ENCODE measurements at places on chromosomes 11 and 22. TPM values are rescaled to one million over a fixed set of nuclear protein-coding genes. Genes with fewer than 3 reads are reported as not detected.

GRCh38 chr11:538431-539051 is 1.2 kb downstream of the LRRC56 start:
- H3K4me3 ChIP-seq = no peak overlapping the region
- H3K27ac ChIP-seq = no peak overlapping the region
- no peaks in the 10 kb centered on the region for H3K27me3 ChIP-seq
- H3K36me3 ChIP-seq = no peaks in the 10 kb centered on the region
- peaks cover 6% of the 10 kb centered on the region for H3K4me1 ChIP-seq
- DNase-seq = no peak

GRCh38 chr22:43260331-43261231 is 73.6 kb upstream of the TTLL12 start:
- DNase-seq = no peak
- H3K4me1 ChIP-seq = peaks cover 22% of the 10 kb centered on the region
- no peak overlapping the region for H3K4me3 ChIP-seq

GRCh38 chr11:133997554-133997953 is 40.8 kb upstream of the IGSF9B start:
- no peaks in the 10 kb centered on the region for H3K36me3 ChIP-seq
- H3K27ac ChIP-seq = no peak overlapping the region
- H3K4me3 ChIP-seq = no peak overlapping the region

- no peaks in the 10 kb centered on the region for H3K36me3 ChIP-seq
- H3K4me3 ChIP-seq = no peak overlapping the region
- H3K4me1 ChIP-seq = peaks cover 8% of the 10 kb centered on the region
- peaks cover 32% of the 10 kb centered on the region for H3K27me3 ChIP-seq
- no peak for DNase-seq
These were observed 58.3 kb upstream of the RASD2 start for GRCh38 chr22:35482311-35482710.

GRCh38 chr11:115674937-115675544 is 170.8 kb upstream of the CADM1 start:
- no peak overlapping the region for H3K27ac ChIP-seq
- DNase-seq = no peak
- H3K4me1 ChIP-seq = no peaks in the 10 kb centered on the region
- no peaks in the 10 kb centered on the region for H3K36me3 ChIP-seq
- H3K27me3 ChIP-seq = peaks cover 5% of the 10 kb centered on the region
- H3K4me3 ChIP-seq = no peak overlapping the region

ATL3 gene
- total RNA-seq = 47.0 TPM

SF3A1 gene
- 298 TPM for total RNA-seq

DNA sequence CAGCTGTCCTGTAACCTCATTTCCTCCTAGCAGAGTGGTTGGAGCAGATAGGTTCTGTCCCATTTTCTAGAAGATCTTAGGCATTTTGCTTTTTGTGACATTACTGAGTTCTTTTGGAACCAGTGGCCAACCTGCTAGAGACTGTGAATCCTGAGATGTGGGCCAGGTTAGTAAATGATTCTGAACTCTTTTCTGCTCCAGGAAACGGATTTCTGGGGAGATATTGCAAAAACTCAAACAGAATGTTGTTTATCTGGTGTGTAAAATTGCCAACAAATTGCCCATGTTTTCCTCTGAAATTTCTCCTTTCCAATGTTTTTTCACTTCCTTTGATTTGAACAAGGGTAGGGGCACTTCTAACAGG is 32.7 kb downstream of the SLC6A5 start:
- no peak overlapping the region for H3K4me3 ChIP-seq
- H3K27ac ChIP-seq = no peak overlapping the region
- no peak for DNase-seq
- peaks cover 6% of the 10 kb centered on the region for H3K27me3 ChIP-seq

GRCh38 chr11:86143087-86144030 is 74.5 kb upstream of the PICALM start:
- peaks cover 6% of the 10 kb centered on the region for H3K27me3 ChIP-seq
- H3K27ac ChIP-seq = no peak overlapping the region
- H3K4me1 ChIP-seq = peaks cover 65% of the 10 kb centered on the region
- no peaks in the 10 kb centered on the region for H3K36me3 ChIP-seq
- peak; percentile 31 for DNase-seq
- H3K4me3 ChIP-seq = no peak overlapping the region

EHF gene
- total RNA-seq = not detected

THY1 gene
- 1.3 TPM for total RNA-seq

DNA sequence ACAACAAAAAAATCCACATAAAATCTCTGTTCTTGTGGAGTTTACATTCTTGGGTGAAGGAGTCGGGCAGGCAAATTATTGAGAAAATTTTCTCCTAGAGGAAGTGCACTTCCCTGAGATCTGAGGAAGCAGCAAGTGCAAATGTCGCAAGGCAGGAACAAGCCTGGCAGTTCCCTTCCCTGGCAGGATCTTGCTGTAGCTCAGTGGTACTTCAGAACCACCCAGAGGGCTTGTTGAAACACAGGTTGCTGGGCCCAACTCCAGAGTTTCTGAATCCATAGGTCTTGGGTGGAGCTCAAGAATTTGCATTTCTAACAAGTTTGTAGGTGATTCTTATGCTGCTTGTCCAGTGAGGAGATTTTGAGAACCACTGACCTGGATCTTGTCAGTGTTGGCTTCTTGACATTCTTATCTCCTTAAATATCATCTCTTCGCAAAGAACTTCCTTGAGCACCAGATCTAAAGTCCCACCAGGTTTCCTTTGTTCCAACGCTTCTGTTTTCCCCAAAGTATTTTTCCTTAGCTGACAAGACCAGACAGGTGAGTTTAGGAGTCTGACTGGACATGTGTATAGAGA is 9.6 kb downstream of the QSER1 start:
- H3K4me1 ChIP-seq = peaks cover 15% of the 10 kb centered on the region
- no peak overlapping the region for H3K27ac ChIP-seq
- no peak overlapping the region for H3K4me3 ChIP-seq
- H3K36me3 ChIP-seq = no peaks in the 10 kb centered on the region
- DNase-seq = no peak
- no peaks in the 10 kb centered on the region for H3K27me3 ChIP-seq

- no peak overlapping the region for H3K27ac ChIP-seq
- no peaks in the 10 kb centered on the region for H3K36me3 ChIP-seq
- no peak for DNase-seq
- no peaks in the 10 kb centered on the region for H3K4me1 ChIP-seq
- peaks cover 17% of the 10 kb centered on the region for H3K27me3 ChIP-seq
- no peak overlapping the region for H3K4me3 ChIP-seq
These were observed 55.5 kb upstream of the USP47 start for GRCh38 chr11:11786234-11786633.

UPK3A gene
- not detected for total RNA-seq

DNA sequence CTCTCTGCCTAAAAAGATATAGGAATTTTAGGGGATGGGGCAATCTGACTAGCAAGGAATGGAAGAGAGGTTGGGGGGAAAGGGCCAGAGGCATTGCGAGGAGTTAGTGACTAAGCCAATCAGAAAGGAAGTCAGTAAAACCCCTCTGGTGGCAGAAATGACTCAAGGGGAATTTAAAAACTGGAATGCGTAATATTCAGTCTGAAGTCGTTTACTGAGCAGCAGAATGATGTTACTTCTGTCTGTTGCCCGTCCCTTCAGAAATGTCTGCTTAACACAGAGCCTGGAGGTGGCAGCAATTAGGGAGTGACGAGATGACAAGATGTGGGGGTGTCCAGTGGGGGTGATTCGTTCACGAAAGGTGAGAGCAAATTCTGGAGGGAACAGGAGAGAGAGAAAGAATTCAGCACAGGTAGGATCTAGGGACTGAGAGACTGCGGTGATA is 107.7 kb upstream of the CLMP start:
- H3K36me3 ChIP-seq = no peaks in the 10 kb centered on the region
- peak overlapping the region; percentile 80 for H3K4me3 ChIP-seq
- peaks cover under 1% of the 10 kb centered on the region for H3K27me3 ChIP-seq

FAM180B gene
- 0.24 TPM for total RNA-seq

DNA sequence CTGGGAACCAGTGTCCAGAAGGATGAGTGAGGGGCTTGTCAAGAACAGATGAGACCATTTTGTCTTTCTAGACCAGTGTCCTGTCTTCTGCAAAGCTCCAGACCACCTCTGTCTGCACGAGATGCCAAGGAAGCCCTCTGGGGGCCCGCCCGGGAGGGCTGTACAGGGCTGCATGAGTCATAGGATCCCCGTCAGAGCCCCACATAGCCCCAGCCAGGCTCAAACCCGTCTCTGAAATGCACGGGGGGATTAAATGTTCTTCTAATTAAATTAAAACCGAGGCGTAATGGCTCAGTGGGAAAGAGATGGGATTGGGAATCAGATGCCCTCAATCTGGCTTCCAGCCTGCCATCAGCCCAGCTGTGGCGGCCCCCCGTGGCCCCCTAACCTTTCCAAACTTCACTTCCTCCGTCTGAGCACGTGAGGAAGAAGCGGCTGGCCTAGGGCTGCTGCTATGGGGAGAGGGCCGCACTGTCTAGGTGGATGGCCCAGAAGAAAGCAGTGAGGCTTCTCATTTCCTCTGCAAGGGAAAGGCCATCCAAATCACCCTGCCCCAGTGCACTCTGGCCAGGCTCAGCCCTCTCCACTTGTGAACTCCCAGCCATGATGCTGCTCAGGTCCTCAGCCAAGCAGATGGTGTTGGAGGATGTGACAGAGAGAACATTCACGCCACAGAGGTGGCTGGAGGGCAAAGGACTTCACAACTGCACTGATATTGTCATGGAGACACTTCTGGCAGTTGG is 32.8 kb downstream of the KCNQ1OT1 start:
- no peaks in the 10 kb centered on the region for H3K36me3 ChIP-seq
- no peaks in the 10 kb centered on the region for H3K27me3 ChIP-seq
- H3K4me3 ChIP-seq = no peak overlapping the region
- no peak overlapping the region for H3K27ac ChIP-seq

CTTN gene
- 42.9 TPM for total RNA-seq

BIK gene
- 3.2 TPM for total RNA-seq

- H3K27me3 ChIP-seq = no peaks in the 10 kb centered on the region
- H3K4me1 ChIP-seq = no peaks in the 10 kb centered on the region
- no peak overlapping the region for H3K27ac ChIP-seq
- no peak overlapping the region for H3K4me3 ChIP-seq
These were observed 156.4 kb upstream of the PITPNB start for GRCh38 chr22:28075358-28075981.

OR10A5 gene
- total RNA-seq = not detected

- H3K27me3 ChIP-seq = no peaks in the 10 kb centered on the region
- H3K27ac ChIP-seq = peak overlapping the region; percentile 94
- H3K4me3 ChIP-seq = peak overlapping the region; percentile 80
- H3K4me1 ChIP-seq = peaks cover 89% of the 10 kb centered on the region
- DNase-seq = peak; percentile 81
These were observed 7.3 kb downstream of the ADORA2A start for GRCh38 chr22:24434471-24435322.

ANO3 gene
- total RNA-seq = not detected

RASD2 gene
- 0.28 TPM for total RNA-seq

DNA sequence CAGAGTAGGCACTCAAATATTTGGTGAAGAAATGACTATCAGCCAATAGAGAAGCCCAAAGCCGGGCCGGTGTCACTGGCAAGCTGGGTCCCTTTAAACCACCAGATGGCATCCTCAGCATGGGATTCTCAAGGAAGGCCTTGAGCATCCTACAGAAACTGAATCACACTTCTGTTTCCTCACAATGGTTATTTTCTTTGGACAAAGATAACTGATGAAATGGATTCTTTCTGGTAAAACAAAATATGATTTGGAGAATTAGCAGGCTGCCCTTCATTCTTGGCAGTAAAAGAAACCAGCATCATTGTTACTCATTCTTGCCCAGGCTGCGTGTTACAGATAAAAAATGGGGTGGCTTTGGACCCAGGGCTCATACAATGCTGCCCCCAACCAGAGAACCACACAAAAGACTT is 30.3 kb upstream of the ASPHD2 start:
- H3K4me1 ChIP-seq = peaks cover 10% of the 10 kb centered on the region
- H3K36me3 ChIP-seq = no peaks in the 10 kb centered on the region

NUCB2 gene
- 62.0 TPM for total RNA-seq

GRCh38 chr11:68071281-68072048 is 32.6 kb downstream of the TCIRG1 start:
- H3K4me1 ChIP-seq = no peaks in the 10 kb centered on the region
- no peak overlapping the region for H3K4me3 ChIP-seq
- H3K36me3 ChIP-seq = peaks cover 2% of the 10 kb centered on the region
- no peak for DNase-seq
- H3K27ac ChIP-seq = no peak overlapping the region
- no peaks in the 10 kb centered on the region for H3K27me3 ChIP-seq

- peaks cover 15% of the 10 kb centered on the region for H3K4me1 ChIP-seq
- no peaks in the 10 kb centered on the region for H3K27me3 ChIP-seq
- H3K4me3 ChIP-seq = no peak overlapping the region
- H3K36me3 ChIP-seq = no peaks in the 10 kb centered on the region
These were observed 18.6 kb downstream of the RTN3 start for GRCh38 chr11:63699896-63700295.

GRCh38 chr11:115644856-115645255 is 140.6 kb upstream of the CADM1 start:
- H3K36me3 ChIP-seq = no peaks in the 10 kb centered on the region
- no peak for DNase-seq
- H3K27me3 ChIP-seq = peaks cover 10% of the 10 kb centered on the region
- H3K4me1 ChIP-seq = no peaks in the 10 kb centered on the region
- no peak overlapping the region for H3K4me3 ChIP-seq
- H3K27ac ChIP-seq = no peak overlapping the region

DNA sequence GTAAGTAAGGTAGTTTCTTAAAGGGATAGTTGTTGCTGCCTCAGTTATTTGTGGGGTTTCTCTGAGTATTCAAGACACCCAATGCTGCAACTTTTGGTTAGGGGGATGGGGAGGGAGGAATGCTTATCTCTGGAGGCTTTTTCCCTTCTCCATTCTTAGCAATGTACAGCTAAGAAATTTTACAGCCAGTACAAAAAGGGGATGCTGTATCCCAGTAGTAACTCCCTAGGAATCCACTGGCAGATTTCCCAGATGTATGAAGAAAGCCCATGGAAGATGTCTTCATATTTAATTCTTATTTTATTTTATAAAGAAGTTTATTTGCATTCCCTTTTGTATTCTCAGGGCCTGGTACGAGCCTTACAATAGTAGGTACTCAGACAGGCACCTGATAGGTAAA is 154.8 kb downstream of the ENTHD1 start:
- no peak for DNase-seq
- no peak overlapping the region for H3K4me3 ChIP-seq
- no peaks in the 10 kb centered on the region for H3K4me1 ChIP-seq
- no peak overlapping the region for H3K27ac ChIP-seq
- peaks cover 8% of the 10 kb centered on the region for H3K27me3 ChIP-seq
- H3K36me3 ChIP-seq = peaks cover 1% of the 10 kb centered on the region
